ENCODE measurements at places on chromosomes 7 and 10. TPM values are rescaled to one million over a fixed set of nuclear protein-coding genes. Genes with fewer than 3 reads are reported as not detected.

CALML5 gene
- total RNA-seq = not detected

PON1 gene
- not detected for total RNA-seq

TUBAL3 gene
- not detected for total RNA-seq

DNA sequence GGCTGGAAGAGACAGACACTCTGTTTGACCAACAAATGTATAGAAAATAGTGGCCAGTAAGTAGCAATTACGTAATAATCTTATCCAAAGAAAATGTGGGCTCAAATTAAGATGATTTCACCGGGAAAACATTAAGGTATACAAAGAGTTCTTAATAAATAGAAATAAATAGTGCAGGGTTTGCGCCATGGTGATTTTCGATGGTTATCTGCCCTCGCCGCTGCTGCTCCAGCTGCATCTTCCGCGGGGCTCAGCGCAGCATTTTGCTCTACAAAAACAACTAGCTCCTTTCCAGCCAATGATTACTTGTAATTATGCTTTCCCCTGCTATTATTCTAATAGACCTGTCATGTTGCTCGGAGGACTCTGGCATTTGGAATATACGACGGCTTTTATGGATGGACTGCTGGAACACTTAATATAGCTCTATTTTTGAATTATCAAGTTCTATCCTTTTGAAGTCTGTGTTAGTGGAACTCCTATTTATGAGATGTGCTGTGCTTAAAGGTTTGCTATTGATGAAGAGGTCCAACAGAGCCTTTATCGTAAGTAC is 103.8 kb downstream of the BUB3 start:
- H3K36me3 ChIP-seq = no peaks in the 10 kb centered on the region
- H3K27ac ChIP-seq = no peak overlapping the region
- H3K27me3 ChIP-seq = no peaks in the 10 kb centered on the region
- H3K4me3 ChIP-seq = no peak overlapping the region

DNA sequence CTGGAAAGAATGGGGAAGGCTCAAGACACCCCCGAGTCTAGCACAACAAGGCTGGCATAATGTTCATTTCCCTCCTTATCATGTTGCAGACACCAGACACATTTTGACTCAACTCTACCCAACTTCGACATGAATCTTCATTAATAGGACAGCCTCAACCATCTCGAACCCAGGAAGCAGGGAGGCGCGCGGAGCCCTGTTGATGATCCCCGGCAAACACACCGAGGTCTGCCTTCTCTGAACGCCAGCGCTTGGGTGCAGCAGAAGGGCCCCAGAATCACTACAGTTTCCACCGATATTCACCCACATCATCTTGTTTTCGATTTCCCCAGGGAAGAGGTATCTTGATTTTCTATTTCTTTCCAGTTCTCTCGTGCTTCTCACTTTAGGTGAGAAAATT is 563.6 kb downstream of the TCERG1L start:
- DNase-seq = no peak
- H3K27me3 ChIP-seq = no peaks in the 10 kb centered on the region
- no peak overlapping the region for H3K4me3 ChIP-seq

DNA sequence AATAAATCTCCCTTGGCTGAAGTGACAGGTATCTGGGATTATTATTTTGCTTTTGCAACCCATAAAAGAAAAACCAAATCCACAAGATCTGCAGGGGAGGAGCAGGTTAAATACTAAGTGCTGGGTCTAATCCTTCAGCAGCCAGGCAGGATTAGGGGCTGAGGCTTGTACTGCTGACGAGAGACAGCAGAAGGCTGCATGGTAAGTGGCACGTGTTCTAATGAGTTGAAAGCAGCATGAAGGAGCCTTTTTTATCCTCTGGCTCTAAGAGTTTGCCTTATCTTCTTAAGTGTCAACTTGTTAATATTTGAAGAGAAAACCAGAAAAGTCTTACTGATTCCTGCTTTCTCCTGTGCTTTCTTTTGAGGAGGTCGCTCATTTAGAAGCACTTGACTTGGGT is 50.0 kb downstream of the LYZL2 start:
- H3K27ac ChIP-seq = no peak overlapping the region
- H3K27me3 ChIP-seq = no peaks in the 10 kb centered on the region
- no peaks in the 10 kb centered on the region for H3K4me1 ChIP-seq
- no peak for DNase-seq
- no peaks in the 10 kb centered on the region for H3K36me3 ChIP-seq

DNA sequence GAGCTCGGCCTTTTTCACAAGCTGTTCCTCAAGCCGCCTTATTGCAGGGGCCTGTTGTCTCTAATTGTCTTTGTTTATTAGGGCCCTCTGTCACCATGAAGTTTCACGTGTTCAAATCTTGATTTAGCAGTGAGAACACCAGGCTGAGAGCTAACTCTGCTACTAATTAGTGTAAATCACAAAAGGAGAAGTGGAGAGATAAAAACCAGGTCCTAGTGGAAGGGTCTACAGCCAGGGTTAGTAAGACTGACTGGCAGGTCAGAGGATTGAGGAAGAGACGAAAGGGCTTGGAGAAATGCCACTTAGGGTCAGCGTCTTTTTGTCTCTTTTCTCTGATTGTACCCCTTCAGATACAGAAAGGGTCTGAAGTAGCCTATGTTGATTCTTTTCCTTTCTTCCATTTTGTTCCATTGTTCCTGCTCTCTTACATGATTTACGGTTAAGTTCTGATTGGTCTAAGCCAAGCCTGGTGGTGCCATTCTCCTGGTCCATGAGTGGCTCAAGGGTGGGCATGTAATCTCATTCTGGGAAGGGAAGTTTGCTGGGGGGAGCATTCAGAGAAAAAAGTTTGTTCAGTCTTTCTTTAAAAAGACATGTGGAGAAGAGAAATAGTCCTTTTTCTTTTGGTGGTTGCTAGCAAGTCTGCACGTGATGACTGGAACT is 21.3 kb downstream of the SSMEM1 start:
- peaks cover 4% of the 10 kb centered on the region for H3K4me1 ChIP-seq
- no peak for DNase-seq
- no peak overlapping the region for H3K4me3 ChIP-seq
- no peak overlapping the region for H3K27ac ChIP-seq
- no peaks in the 10 kb centered on the region for H3K27me3 ChIP-seq

DNA sequence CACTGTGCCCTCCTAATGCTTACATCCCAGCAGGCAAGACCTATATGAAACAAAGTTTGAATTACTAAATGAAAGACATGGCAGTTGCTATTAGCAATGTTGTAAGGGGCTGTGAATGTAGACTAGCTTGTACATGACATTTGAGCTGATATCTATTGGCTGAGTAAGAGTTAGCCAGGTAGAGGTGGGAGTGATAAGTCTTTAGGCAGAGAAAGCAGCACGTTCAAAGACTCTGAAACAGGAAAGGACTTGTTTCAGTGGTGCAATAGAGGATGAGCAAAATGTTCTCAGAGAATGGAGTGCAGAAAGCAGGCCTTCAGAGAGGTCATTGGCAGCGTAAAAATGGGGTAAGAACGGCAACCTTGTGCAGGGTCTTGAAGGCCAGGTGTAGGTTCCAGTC is 687.6 kb downstream of the AUTS2 start:
- H3K27ac ChIP-seq = no peak overlapping the region
- no peak overlapping the region for H3K4me3 ChIP-seq
- H3K36me3 ChIP-seq = no peaks in the 10 kb centered on the region
- no peaks in the 10 kb centered on the region for H3K27me3 ChIP-seq
- DNase-seq = no peak

- DNase-seq = no peak
- H3K4me3 ChIP-seq = no peak overlapping the region
- no peaks in the 10 kb centered on the region for H3K36me3 ChIP-seq
- H3K27ac ChIP-seq = no peak overlapping the region
- no peaks in the 10 kb centered on the region for H3K27me3 ChIP-seq
- H3K4me1 ChIP-seq = 0 out of 2 replicates have a peak, but pooled peaks cover 3% of the 10 kb centered on the region
Observed at GRCh38 chr7:101465131-101465530, 102.5 kb downstream of the COL26A1 start.

Data from H1 (cell line).